ENCODE measurements at places on chromosomes 3 and 15. TPM values are rescaled to one million over a fixed set of nuclear protein-coding genes. Genes with fewer than 3 reads are reported as not detected.
A peak's percentile ranks its signal among the peaks of the same experiment; 100 is the strongest.

DNA sequence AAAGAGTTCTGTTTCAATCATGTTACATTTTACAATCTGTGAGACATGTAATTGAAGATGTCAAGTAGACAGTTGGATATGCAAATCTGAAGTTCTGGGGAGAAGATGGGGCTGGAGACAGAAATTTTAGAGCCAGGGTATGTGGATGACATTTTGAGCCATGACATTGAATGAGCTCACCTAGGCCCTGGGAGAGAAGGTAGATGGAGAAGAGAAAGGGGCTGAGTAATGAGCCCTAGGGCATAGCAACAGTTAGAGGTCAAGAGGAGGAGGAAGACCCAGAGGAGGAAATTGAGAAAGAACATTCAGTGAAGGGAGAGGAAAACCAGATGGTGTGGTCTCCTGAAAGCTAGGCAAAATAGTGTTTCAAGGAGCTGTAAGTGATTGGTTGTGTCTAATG, 15.3 kb downstream of the TMEM266 start:
- DNase-seq: no peak

DNA sequence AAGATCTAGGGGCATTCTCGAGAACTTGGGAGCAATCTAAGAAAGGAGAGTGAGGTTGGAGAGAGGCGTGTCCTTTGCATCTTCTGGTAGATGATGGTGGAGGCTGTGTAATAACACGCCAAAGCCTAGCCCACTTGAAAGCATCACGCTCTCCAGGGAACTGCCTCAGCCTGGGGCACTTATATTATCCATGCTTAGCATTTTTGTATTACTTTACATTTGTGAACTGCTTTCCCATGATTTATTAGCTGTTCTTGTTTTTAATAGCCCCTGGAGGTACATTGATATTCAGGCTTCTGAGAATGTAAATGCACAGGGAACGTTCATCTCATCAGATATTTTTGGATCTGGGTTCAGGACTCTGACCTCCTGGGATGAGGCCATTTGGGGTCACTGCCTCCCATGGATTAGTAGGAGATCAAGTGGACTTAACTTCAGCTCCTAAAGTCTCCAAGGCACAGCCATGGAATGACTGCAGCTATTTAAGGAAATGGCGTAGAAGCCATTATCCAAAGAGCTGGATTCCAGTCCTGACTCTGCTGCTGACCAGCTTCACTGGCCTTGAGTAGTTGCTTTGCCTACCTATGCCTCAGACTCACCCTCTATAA, 124.9 kb downstream of the LPP start:
- no peak for DNase-seq

DNA sequence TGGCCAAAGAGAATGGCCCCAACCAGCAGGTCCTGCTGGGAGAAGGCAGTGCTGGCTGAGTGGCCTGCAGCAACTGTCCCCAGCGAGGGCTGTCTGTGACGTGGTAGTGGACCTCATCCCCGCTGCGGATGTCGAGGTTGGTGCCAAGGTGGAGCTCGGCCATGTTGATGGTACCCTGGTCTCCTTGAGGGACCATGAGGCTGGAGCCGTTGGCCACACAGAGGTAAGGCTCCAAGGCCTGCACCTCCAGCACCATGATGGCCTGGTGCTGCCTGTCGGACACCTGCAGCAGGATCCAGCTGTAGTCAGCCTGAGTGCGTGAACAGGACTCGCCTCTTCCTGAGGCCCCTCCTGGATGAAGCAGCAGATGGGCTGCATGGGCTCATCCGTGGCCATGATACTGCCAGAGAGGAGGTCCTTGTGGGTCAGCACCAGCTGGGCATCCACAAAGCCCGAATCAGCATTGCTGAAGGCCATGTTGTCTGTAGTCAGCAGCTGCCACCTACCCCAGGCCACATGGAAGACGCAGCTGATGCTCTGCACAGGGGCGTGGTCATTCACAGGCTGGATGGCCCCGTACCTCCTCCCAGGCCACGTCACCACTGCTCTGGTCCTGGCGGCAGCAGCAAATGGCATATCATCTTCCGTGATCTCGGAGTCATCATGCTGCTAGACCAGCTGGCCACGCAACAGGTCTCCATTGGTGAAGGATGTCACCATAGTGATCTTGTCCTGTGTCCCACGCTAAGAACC, 167.5 kb downstream of the GOLGA6L4 start:
- DNase-seq: no peak

DNA sequence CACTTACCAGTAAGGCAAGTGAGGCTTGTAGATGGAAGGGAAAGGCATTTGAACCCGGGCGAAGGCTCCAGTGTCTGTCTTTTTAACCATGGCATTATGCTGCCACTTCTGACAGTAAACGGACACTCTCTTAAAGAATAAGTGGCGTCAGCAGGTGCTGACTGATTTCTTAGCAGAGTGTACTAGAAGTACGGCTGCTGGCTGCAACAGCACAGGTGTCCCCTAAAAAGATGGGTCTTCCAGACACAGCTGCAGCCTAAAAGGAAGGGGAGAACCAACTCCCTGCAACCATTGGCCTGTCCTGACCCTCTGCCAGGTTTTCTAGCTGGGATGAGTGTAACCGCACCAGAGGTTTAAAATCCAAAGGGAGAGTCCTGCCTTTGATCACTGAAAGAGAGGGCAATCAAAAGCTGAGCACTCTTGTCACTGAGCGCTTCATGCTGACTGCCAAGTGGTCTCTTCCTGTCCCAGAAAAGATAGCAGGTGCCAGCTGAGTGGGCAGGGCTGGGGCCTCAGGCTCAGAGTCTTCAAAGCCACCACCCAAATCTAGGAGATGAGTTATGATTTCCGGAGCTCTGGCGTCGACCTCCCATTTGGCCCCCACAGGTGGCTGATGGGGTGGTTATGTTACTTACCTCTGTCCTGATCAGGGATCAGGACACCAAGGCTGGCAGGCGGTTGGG, 255.8 kb downstream of the SLCO3A1 start:
- no peak for DNase-seq

GRCh38 chr15:83209333-83209732, 1.7 kb upstream of the HDGFL3 start:
- peak; percentile 16 for DNase-seq

DNA sequence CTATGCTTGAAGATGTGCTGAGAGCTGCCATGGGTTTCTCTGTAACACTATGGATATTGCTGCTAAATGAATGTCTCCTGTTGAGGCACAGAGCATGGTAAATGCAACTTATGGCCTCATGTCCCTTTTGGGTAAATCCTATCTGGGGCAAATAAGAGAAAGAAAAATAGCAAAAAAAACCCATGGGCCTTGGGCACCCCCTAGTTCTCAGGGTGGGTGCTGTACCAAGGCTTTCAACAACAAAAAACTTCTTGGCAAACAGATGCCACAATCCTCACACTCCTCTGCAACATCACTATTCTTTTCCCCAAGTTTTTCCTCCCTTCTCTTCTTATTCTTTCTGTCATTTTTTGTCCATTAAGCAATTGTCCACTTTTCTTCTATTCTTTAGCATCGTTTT, 340.1 kb upstream of the ROBO2 start:
- DNase-seq: no peak

DNA sequence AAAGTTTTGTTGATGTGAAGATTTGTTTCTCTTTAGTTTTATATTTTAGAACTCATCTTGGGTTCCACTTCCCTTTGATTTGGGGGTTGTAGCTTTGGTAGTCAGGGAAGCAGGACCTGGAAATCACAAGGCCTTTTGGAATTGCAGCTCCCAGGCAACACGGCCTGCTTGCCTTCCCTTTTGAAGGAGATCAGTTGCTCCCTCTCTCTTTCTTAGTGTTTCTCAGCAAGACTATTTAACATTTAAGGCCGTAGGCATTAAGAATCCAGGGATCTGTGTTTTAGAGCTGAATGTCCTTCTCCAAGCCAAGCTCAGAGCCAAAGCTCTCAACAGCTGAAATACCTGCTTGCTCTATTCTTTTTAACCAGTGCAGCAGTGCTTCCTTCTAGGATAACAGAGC, 310.3 kb downstream of the PTPRG start:
- no peak for DNase-seq

- no peak for DNase-seq
Observed at GRCh38 chr15:48602358-48603122, 43.0 kb downstream of the FBN1 start.

GRCh38 chr15:59741274-59741906, 52.3 kb upstream of the BNIP2 start:
- peak; percentile 33 for DNase-seq

GRCh38 chr15:64753480-64754185, 21.8 kb downstream of the RBPMS2 start:
- DNase-seq: no peak

DNA sequence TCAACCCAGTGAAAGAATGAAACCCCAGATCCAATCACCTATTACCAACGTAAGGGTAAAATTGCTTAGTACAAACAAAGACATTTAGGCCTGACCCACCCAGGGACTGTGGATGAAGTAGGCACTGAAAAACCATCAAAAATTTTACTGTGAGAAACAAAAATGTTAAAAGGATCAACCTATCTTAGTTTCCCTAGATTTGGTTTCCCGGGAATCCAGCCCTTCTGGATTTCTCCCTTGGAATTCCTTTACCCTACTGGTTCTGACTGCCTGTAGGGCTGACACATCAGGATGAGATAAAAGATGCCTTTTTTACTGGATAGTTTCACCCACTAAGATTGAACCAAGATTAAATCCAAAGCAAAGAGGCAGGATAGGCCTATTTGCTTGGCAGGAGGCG, 102.7 kb downstream of the SCAPER start:
- DNase-seq: no peak

DNA sequence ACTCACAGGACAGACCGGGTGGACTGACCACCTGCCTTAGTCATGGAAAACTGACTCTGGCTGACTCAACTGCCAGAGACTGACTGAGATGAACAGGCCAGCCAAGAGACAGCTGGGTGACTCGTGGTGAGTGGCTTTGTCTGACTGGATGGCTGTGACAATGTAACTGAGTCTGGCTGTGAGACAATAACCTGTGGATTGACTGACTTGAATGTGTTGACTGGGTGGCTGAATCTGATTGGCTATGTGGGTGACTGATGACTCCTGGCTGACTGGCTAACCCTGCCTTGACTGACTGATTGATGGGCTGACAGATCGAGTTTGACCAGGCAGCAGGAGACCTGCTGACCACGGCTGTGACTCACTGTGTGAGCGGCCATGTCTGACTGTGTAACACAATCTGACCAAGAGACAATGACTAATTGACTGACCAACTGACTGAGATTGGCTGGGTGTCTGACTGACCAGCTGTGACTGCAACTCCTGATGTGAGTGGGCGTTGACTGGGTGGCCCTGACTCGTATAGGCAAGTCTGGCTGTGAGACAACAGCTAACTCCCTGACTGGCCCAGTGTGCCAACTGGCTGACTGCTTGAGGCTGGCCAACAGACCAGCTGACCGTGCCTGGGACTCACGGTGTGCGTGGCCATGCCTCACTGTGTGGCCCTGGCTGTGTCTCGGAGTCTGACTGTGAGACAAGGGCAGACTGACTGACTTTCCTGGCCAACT, 509.1 kb downstream of the SHQ1 start:
- DNase-seq: no peak

- DNase-seq: no peak
Observed at GRCh38 chr3:72932416-72932815, 44.6 kb downstream of the GXYLT2 start.

DNA sequence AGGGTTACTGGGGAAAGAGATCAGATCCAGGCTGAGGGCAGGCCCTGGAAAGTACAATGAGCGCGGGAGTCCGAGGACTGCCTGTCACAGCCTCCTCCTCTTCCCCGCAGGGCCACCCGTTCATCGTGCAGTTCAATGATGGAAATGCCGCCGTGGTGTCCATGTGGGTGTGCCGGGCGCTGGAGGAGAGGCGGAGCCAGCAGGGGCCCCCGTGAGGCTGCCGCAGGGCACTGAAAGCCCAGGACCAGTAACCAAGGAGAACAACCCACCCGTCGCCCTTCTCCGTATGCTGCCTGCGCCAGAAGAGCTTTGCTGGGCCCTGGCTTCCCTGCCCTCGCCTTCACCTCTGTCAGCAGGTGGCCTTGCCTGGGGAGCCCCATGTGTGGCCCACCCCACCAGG, 18.8 kb upstream of the SKOR1 start:
- peak; percentile 12 for DNase-seq

DNA sequence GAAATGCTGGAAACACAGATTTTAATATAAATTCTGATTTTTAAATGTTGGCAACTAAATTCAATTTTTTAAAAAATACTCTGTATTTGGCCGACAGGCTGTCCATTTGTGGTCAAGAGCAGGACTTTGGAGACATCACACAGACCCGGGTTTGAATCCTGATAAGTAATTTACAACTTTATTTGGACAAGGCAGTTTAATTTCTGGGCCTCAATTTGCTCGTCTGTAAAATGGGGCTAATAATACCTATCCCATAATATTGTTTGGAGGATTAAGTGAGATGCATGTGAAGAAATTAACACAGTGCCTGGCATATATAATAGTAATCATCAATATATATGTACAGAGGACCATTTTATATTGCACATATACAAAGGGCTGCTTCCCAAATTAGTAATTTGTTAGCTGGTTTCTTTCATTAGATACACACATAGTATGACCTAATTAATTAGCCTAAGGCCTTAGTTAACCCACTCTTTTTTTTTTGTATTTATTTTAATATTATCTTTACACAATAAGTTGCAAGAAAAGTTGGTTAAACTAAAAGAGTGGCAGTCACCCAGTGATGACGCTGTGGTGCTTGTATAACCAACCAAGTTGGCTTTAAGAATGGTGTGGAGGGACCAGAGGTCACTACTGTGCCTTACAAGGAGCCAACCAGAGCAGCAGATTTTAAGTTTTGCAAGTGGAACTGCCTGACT, 665 bp downstream of the PIGB start:
- DNase-seq: no peak

GRCh38 chr3:128190501-128190900, 37.2 kb downstream of the EEFSEC start:
- DNase-seq: no peak

GRCh38 chr3:110178965-110179364, 841.6 kb upstream of the DPPA4 start:
- DNase-seq: no peak

The NAALADL2 gene
- total RNA-seq: 1.2 TPM

The GPR149 gene
- total RNA-seq: 0.09 TPM

The FES gene
- 9.7 TPM for total RNA-seq

The EPHA3 gene
- 0.32 TPM for total RNA-seq

The LRRIQ4 gene
- total RNA-seq: 0.09 TPM

The TIGIT gene
- total RNA-seq: 0.07 TPM

The AMOTL2 gene
- 76.9 TPM for total RNA-seq

The GABRR3 gene
- not detected for total RNA-seq

The VEPH1 gene
- 9.2 TPM for total RNA-seq

The IMPDH2 gene
- 452 TPM for total RNA-seq
